SJSA1 (cell line): ENCODE measurements at places on chromosomes 3 and 15.

DNA sequence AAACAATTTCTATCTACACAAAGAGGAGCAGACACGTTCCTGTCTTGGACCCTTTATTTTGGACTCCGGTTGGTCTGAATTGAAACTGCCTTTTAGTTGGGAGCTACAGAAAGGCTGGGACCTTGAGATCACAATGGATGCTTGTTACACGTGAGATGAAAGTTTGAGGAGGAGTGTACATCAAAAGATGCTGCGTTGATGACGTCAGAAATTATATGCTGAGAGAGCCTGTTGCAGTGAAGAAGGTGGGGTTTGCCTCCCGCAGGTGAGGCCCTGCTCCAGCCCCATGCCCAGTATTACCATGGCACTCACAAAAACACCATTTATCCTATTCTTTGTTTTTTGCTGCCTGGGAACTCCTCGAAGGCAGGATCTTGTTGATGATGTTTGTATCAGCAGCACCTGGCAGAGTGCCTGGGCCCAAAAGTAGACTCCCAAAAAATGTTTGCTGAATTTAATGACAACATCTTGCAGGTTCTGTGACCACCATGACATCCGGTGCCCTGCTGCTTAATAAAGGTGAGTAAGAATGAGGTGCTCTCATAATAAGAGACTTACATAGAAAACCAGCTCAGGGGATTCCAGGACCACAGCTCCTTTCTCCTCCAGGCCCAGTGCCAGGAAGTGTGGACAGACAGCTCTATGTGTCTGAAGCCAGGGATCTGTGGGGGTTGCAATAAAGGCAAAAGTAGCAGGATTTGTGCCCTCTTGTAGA lies 136.1 kb upstream of the UBE2E1 start:
- DNase-seq, result no peak
- H3K27me3 ChIP-seq, result no peaks in the 10 kb centered on the region
- no peaks in the 10 kb centered on the region for H3K36me3 ChIP-seq
- no peak overlapping the region for H3K4me3 ChIP-seq
- H3K4me1 ChIP-seq, result peaks cover 48% of the 10 kb centered on the region

DNA sequence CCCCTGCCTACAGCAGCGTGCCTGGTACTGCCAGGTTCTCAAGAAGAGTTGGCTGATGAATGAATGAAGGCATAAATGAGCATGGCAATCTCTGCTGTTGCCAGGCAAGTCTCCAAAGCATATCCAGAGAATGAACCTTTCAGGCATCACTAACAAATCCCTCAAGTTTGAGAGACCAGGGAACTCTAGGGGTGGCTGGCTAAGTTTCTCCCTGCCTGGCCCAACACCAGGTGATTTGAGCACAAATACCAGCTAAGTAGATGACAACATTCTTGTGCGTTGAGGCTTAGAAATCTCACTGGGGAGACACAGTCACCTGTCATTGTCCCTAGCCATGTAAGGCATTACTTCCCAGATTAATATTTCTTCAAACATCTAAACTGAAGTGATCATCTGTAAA lies 81.4 kb upstream of the PTX3 start:
- peaks cover 17% of the 10 kb centered on the region for H3K4me1 ChIP-seq
- H3K27me3 ChIP-seq, result no peaks in the 10 kb centered on the region
- no peak overlapping the region for H3K4me3 ChIP-seq
- no peak overlapping the region for H3K27ac ChIP-seq

DNA sequence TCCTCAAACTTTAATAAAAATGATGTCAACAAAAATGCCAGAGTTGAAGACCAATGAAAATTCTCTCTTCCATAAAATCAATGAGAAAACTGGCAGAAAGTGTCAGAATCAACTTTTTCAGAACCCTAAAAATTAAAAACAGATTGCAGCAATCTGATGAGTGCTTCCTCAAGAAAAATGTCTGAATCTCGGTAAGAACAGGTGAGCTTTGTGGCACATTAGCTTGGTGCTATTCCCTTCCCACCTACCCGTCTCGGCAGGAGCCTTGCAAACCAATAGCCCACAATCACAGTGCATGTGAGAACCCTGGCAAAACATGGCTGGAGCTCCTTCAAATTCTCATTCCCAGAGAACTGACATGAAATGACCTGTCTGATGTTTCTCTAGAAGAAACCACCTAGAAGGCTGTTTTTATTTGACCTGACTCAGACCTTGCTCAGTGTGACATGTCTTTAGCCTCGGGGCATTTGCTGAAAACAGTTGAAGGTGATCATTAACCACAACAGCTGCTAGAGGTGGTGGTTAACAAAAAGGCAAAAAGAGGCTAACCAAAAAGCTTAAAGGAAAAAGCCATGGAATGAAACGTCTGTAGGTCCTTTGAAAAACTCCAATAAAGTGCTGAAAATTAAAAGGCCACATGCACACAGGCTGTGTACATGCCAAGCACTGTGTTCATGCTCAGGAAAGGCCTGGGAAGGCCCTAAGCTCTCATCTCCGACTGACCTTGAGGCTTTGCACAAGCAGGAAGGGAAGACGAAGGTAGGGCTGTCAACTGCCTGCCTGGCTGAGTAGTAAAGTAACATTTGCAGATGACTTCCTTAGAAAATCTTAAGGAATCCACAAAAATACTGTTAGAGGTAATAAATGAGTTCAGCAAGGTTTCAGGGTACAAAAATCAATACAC lies 253.0 kb upstream of the NSMCE3 start:
- no peak overlapping the region for H3K4me3 ChIP-seq
- H3K36me3 ChIP-seq, result no peaks in the 10 kb centered on the region
- no peak overlapping the region for H3K27ac ChIP-seq
- no peaks in the 10 kb centered on the region for H3K4me1 ChIP-seq
- H3K27me3 ChIP-seq, result 0 out of 2 replicates have a peak, but pooled peaks cover 2% of the 10 kb centered on the region

- H3K4me1 ChIP-seq, result no peaks in the 10 kb centered on the region
- no peak for DNase-seq
- no peak overlapping the region for H3K27ac ChIP-seq
- H3K36me3 ChIP-seq, result no peaks in the 10 kb centered on the region
- H3K4me3 ChIP-seq, result no peak overlapping the region
- no peaks in the 10 kb centered on the region for H3K27me3 ChIP-seq
These were observed 14.0 kb downstream of the PLCH1 start for GRCh38 chr3:155730843-155731242.

DNA sequence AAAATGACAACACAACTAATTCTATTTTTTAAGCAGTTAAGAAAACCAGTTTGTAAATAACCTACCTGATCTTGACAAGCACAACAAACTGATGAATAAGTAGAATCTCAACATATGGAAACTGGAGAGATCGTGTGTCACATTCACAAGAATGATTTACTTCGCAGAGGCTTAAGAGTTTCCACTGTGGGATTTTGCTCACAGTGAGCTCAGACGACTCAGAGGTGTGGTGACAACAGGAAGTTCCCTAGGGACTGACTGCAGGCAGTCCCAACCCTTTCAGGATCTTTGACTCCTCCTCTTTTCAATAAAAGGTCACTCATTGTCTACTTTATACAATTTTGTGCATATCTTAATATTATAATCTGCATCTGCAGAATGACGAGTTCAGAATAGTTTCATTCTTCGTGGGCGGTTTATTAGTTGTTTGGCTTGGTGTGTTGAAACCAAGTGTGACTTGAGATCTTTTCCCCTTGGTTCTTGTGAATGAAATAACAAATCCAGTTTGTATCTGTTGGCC lies at the start of gene LIPH:
Gene LIPH, minus strand, starts transcription at position 231 of the 520 bp plus-strand sequence. Its CDS starts 117 bp downstream, at position 114.
- H3K36me3 ChIP-seq, result no peaks in the 10 kb centered on the region
- H3K27ac ChIP-seq, result no peak within 1 kb of the TSS
- peaks cover 23% of the 10 kb centered on the region for H3K4me1 ChIP-seq
- no peak for DNase-seq
- H3K27me3 ChIP-seq, result no peaks in the 10 kb centered on the region

DNA sequence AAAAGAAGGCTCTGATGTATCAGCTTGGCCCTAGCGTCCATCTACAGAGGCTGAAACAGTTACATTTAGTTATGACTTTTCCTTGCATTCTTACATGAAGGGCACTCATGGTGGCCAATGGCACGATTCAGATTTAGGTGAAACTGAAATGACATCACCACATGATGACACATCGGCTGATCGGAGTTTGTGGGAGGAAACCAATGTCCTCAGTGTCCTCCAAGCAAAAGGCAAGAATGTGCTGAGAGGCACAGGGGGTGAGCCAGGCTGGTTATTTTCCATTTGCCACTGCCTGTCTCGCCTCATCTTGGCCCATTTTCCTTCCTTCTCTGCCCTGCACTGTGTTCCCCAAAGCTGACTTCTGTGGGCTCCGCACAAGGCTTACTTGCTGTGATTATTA lies 34.4 kb downstream of the TARS3 start:
- peaks cover 27% of the 10 kb centered on the region for H3K4me1 ChIP-seq
- H3K27ac ChIP-seq, result no peak overlapping the region
- no peak for DNase-seq
- H3K27me3 ChIP-seq, result no peaks in the 10 kb centered on the region

- no peak overlapping the region for H3K27ac ChIP-seq
- no peak overlapping the region for H3K4me3 ChIP-seq
- H3K27me3 ChIP-seq, result no peaks in the 10 kb centered on the region
- H3K4me1 ChIP-seq, result peaks cover 60% of the 10 kb centered on the region
These were observed 73.8 kb downstream of the AAGAB start for GRCh38 chr15:67180514-67181191.

DNA sequence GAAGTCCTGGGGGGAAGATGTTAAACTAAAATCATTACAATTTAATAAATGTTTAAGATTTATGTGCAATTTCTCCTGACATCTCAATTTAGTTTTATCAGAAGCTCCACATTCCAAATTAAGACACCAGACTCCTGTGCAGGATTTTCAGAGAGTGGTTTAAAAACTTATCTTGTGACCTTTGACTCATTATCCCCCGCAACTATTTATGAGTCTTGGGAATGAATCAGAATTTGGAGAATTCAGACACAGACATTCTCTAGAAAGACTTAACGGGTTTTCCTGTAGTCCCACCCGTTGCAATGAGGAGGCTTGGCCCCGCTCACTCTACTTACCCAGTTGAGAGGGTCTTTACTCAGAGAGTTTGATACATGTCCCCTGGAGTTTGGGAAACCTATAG lies 7.1 kb downstream of the OR5K2 start:
- H3K4me3 ChIP-seq, result no peak overlapping the region
- H3K27me3 ChIP-seq, result no peaks in the 10 kb centered on the region
- no peaks in the 10 kb centered on the region for H3K4me1 ChIP-seq
- no peak overlapping the region for H3K27ac ChIP-seq

DNA sequence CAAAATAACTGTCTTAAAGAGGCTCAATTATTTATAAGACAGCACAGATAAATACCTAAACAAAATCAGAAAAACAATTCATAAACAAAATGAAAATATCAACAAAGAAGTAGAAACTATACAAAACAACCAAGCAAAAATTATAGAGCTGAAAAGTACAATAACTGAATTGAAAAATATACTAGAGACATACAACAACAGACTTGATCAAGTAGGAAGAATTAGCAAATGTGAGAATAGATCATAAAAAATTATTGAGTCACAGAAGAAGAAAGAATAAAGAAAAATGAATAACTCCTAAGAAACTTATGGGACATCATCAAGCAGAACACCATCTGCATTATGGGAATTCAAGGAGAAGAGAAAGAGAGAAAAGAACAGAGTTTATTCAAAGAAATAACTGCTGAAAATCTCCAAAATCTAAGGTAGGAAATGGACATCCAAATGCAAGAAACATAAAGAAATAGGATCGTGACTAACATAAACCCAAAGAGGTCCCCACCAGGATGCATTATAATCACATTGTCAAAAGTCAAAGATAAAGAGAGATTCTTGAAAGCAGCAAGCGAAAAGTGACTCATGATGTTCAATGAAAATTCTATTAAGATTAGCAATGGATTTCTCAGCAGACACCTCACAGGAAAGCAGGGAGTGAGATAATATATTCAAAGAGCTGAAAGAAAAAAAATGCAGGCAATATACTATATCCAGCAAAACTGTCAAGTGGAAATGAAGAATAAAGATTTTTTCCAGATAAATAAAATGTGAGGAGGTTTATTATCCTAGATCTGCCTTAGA lies 85.9 kb downstream of the DCLK3 start:
- peak overlapping the region; percentile 82 for H3K27ac ChIP-seq
- DNase-seq, result no peak
- H3K27me3 ChIP-seq, result no peaks in the 10 kb centered on the region
- peaks cover 30% of the 10 kb centered on the region for H3K4me1 ChIP-seq

GRCh38 chr3:97954228-97954827 lies 17.9 kb downstream of the RIOX2 start:
- H3K4me3 ChIP-seq, result no peak overlapping the region
- H3K27me3 ChIP-seq, result no peaks in the 10 kb centered on the region
- H3K4me1 ChIP-seq, result peaks cover 6% of the 10 kb centered on the region; the same call in 1 of the 2 replicates
- no peak for DNase-seq
- H3K36me3 ChIP-seq, result peaks cover 45% of the 10 kb centered on the region

DNA sequence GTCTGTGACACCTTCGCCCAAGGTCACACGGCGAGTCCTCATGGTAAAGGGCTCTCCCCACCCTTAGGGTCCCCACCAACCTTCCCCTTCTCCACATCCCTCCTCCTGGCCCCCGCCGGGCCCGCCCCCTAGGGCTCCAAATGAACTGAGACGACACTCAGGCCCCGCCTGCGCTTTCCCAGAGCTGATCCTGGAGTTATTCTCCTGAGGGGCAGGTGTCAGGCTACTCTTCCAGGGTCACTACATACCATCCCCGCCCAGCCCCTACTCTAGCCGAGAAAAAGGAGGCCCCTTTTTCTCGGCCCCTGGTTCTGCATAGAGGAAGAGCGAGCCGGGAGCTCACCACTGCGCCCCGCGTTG lies 292 bp downstream of the USP4 start:
- peaks cover 25% of the 10 kb centered on the region for H3K4me1 ChIP-seq
- H3K27me3 ChIP-seq, result no peaks in the 10 kb centered on the region
- peaks cover 29% of the 10 kb centered on the region for H3K36me3 ChIP-seq
- peak overlapping the region; percentile 67 for H3K4me3 ChIP-seq

- H3K36me3 ChIP-seq, result no peaks in the 10 kb centered on the region
- no peak for DNase-seq
These were observed 204.5 kb upstream of the CMC1 start for GRCh38 chr3:28036599-28037575.

DNA sequence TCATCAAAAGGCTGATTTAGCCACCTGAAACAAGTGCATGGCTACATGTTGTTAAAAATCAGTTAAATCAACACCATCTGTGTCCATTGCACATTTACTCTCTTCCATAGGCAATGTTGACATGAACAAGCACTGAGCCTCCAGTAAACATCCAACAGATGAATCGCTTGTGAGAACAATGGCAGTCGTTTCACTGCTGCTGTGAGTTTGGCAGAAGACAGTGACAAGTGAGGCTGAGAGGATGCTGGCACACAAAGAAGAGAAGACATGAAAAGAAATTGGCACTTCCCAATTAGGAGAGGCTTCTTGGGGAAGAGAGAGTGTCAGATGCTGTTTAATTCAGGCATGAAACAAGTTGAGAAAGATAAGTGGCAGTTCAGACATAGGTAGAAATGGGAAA lies 227.4 kb upstream of the STT3B start:
- H3K4me1 ChIP-seq, result no peaks in the 10 kb centered on the region
- H3K4me3 ChIP-seq, result no peak overlapping the region
- no peak overlapping the region for H3K27ac ChIP-seq
- DNase-seq, result no peak
- no peaks in the 10 kb centered on the region for H3K36me3 ChIP-seq

DNA sequence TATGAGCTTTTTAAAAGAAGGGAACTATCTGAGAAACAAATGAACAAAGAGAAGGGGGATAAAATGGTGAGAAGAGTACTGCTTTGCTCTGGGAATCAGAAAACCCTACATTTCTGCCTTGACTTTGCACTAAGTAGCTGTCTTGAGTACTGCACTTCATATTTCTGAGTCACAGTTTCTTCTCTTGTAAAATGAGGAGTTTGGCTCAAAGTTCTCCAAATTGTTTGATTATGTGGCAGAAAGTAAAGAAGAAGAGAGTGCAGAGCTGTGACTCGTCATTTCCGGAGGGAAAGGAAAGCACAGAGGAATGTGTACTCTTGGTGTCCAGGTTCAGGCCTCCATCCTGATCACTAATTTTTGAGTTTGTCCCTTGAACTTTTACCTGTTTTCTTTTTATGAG lies 54.7 kb downstream of the TP63 start:
- H3K36me3 ChIP-seq, result no peaks in the 10 kb centered on the region
- peaks cover 11% of the 10 kb centered on the region for H3K4me1 ChIP-seq
- H3K27me3 ChIP-seq, result no peaks in the 10 kb centered on the region
- DNase-seq, result peak; percentile 41
